Activated naive CD8-positive, alpha-beta T cell treated with anti-CD3 and anti-CD28 coated beads for 36 hours (primary cell): ENCODE measurements at places on chromosomes 5 and 9. TPM values are rescaled to one million over a fixed set of nuclear protein-coding genes. Genes with fewer than 3 reads are reported as not detected.

C5orf58 gene
- not detected for total RNA-seq

IQGAP2 gene
- total RNA-seq, result 30.6 TPM

ISCA1 gene
- 33.9 TPM for total RNA-seq

- no peak for DNase-seq
These were observed 162.4 kb upstream of the ZNF608 start for GRCh38 chr5:124908581-124909451.

GRCh38 chr5:178121391-178122276 lies 8.3 kb downstream of the N4BP3 start:
- DNase-seq, result no peak

GRCh38 chr5:113433862-113434612 lies 752 bp downstream of the TSSK1B start:
- no peak for DNase-seq
